ENCODE measurements at places on chromosomes 5 and 9.
A peak's percentile ranks its signal among the peaks of the same experiment; 100 is the strongest.

DNA sequence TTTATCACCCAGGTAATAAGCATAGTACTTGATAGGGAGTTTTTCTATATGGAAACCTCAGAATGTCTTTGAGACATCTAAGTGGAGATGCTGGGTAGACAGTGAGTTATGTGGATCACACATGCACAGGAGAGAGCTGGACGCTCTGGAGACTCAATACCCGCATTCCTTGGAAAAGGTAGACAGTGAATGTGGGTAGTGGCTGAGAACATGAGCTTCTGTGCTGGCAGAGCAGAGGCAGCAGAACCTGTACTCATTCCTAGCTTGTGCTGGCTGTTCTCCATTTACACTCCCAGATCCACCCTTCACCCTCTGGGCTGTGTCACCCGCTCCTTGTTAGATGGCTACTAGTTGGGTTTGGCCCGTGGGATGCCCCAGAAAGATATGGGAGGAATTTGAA lies 269.8 kb downstream of the ASTN2 start:
- DNase-seq, result no peak

- DNase-seq, result no peak
Observed at GRCh38 chr9:72006501-72006900, 53.9 kb downstream of the C9orf57 start.

DNA sequence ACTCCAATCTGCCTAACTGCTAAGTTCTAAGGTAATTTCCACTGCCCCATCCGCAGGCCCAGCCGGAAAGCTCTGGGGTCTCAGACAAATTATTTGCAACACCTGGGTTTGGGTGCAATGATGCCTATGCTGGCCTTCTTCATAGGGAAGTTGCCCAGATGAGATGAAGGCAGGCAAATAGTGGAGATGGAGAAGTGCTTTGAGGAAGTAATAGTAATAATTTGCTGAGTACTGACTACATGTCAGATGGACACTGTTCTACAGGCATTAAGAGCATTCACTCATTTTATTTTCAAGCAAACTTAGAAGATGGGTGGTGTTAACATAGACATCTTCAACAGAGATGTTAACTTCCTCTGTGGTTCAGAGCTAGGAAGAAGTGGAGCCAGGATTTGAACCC lies 3.8 kb downstream of the PCDH12 start:
- DNase-seq, result no peak

GRCh38 chr9:109198736-109199382 lies 31.8 kb upstream of the FRRS1L start:
- no peak for DNase-seq

DNA sequence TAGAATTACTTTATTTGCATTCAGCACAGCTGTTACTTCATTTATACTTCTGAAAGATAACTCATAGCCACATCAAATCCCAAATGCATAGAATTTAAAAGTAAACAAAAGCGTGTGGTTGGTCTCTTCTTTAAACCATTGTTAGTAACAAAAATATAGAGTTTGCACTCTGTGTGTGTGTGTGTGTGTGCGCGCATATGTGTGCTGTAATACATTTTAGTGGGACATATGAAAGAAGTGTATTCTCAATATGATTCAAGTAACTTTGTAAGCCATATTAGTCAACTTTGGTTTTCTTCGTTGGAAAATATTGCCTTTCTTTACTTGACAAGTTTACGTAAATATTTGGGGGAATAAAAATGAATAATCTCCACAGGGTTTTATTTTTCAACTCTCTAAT lies 106.1 kb upstream of the PRRC1 start:
- no peak for DNase-seq

DNA sequence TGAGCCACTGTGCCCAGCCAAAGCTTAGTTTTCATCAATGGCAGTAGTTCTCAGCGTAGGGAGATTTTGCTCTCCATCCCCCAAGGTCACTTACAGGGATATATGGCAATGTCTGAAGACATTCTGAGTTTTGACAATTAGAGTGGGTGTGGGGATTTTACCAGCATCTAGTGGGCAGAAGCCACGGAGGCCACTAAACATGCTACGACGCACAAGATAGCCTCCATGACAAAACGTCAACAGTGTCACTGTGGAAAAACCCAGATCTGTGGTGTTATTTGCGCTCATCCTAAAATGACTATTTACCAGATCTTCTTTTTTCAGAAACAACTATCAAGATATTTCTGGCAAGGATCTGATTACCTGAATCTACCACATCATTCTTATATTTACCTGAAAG lies 68.2 kb downstream of the CDC14B start:
- no peak for DNase-seq

DNA sequence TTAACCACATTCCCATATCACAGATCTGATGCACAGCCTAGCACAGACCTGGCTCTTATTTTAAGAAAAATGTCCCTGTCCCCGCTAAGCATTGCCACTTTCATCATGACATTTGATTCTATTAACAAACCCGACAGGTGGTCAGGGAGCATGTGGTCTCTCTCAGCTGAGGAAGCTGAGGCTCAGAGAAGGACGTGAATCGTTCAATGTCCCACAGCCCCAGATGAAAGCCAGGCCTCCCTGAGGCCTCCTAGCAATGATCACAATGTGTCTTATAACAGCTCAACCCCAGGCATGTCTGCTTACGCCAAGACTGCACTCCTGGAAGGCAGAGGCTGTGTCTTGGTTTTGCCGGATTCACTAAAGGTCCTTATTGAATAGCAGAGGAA lies 10.4 kb upstream of the CRB2 start:
- DNase-seq, result no peak

- DNase-seq, result no peak
Observed at GRCh38 chr9:90256345-90256744, 386.3 kb downstream of the DIRAS2 start.

DNA sequence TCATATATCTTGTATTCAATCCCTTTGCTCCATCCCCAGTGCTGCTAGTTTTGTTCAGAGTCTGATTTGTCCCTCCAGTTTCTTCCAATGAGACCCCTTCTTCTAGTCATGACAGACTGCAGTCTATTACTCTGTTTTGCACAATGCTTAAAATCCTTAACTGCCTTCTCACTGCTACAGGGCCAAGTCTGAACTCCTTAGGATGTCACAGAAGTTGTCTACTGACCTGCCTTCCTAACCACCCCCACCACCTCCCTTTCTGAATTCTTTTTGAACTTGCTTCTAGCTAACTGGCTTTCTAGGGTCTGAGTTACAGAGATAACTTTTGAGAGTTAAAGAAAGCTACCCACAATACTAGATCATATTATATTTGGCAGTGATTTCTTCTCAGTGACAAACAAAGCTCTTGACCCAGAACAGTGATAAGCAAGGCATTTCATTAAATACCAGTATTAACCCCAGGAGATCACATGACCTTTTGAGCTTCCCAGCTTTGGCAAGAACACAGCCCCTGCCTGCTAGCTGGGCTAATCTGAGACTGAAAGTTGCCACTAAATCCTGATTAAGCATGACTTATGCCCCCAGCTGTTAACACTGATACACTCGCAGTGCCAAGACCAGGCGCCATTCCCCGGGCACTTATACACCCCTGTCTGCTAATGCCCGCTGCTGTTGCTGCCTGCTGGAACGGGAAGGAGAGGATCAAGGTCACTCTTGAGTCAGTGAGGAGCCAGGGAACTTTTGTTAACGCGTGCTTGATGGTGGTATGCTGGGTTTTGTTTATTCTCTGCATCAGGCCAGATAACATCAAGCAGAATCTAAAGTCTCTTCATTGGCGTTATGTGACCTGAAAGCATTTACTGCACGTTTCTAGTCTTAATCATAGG lies 36.4 kb upstream of the ADAMTSL1 start:
- no peak for DNase-seq

- DNase-seq, result peak; percentile 6
Observed at GRCh38 chr5:528629-529511, 4.6 kb upstream of the SLC9A3 start.

GRCh38 chr5:134019636-134020035 lies 14.9 kb upstream of the VDAC1 start:
- no peak for DNase-seq

GRCh38 chr9:90974643-90975245 lies 173.1 kb downstream of the SYK start:
- DNase-seq, result no peak

GRCh38 chr9:138009803-138010690 lies 132.5 kb downstream of the CACNA1B start:
- no peak for DNase-seq

GRCh38 chr5:104444656-104445055 lies 882.1 kb upstream of the NUDT12 start:
- no peak for DNase-seq

Measured in MM.1S (cell line).